A549 (cell line): ENCODE measurements at places on chromosomes 1 and 21. TPM values are rescaled to one million over a fixed set of nuclear protein-coding genes. Genes with fewer than 3 reads are reported as not detected.

DNA sequence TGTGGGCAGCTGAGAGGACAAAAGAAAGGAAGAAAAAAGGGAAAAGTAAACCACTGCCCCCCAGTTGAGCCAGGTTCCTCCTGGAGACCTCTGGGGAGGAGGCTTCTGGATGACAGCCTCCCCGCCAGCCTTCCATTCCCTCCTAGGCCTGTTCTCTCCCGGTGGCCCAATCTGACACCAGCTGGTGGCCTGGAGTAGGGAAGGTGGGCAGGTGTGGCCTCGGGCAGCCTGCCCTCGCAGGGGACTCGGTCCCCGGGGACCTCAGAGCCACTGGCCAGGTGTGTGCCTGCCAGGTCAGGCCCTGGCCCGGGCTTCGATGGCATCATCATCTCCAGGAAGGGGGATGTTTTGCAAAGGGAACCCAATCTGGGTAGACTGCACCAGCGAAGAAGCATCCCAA lies 159.0 kb downstream of the CASZ1 start:
- DNase-seq = no peak

GRCh38 chr1:206489980-206490770 lies 17.2 kb upstream of the RASSF5 start:
- DNase-seq = peak; percentile 93

DNA sequence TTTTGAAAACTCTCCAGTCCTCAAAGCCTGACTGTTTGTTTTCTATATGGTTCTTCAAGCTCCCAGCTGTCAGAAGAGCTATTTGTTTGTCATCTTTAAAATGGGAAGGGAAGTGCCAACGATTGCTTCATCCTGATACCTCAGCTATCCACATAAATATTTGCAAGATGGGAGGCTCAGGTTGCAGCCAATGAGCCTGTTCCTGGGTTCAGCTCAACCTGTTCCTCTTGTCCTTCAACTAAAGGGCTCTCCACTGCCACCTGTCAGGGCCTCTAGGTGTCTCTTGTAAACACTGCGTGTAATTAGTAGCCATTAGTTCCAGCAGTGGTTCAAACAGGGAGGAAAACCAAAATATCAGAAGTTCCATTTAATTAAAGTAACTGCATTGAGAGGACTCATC lies 445.1 kb downstream of the AJAP1 start:
- no peak for DNase-seq

GRCh38 chr1:203408486-203409481 lies 57.9 kb upstream of the FMOD start:
- DNase-seq = peak; percentile 7

GRCh38 chr1:161885003-161885402 lies 118.9 kb downstream of the ATF6 start:
- DNase-seq = peak; percentile 53

- no peak for DNase-seq
Measured at GRCh38 chr1:68103884-68104554, 53.6 kb upstream of the DIRAS3 start.

DNA sequence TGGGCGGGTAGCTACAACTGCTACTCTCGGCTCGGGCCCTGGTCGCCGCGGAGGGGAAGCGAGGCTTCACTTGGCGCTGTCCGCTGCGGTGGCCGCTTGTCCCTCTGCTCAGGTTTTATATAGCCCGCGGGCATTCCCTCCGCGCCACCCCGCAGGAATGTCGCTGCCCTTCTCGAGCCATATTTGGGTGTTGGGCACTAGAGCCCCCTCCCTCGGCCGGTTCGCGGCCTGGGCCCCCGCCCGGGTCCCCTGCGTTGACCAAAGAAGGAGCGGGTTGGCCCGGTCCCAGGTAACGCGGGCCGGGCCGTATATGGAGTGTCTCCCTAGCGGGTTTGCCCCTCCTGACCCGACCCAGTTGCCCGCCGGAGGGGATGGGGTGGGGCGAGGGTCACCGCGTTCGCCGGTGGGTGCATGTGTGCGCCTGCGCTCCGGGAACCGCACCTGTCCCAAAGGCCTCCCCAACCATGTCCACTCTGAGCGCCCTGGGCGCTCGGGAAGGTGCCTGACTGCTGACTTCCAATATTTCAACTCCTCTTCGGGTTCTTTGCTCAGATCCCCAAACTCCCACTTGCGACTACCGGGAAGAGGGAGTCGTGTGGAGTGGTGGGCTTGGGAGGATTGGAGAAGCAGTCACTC lies at the start of gene ACTA1:
Gene ACTA1, minus strand, starts transcription at position 90 of the 636 bp plus-strand sequence. CDS start 979 bp downstream, outside the sequence.
- no peak for DNase-seq

GRCh38 chr1:241944300-241944699 lies 13.3 kb upstream of the BECN2 start:
- no peak for DNase-seq

- DNase-seq = no peak
Measured at GRCh38 chr1:89279011-89279466, 6.4 kb upstream of the GBP5 start.

GRCh38 chr1:59415881-59416280 lies 119.0 kb downstream of the FGGY start:
- no peak for DNase-seq

Gene ELAPOR1
- 0.37 to 0.96 TPM (median 0.52 TPM) in 3 replicates for polyA plus RNA-seq

Gene MNDA
- not detected in 3 replicates for polyA plus RNA-seq

Gene RGS16
- polyA plus RNA-seq = 0.13 to 0.15 TPM (median 0.13 TPM) in 3 replicates

Gene CLCA1
- not detected in 3 replicates for polyA plus RNA-seq
